SK-N-DZ (cell line): ENCODE measurements at places on chromosomes 5 and 9.
A peak's percentile ranks its signal among the peaks of the same experiment; 100 is the strongest.

- DNase-seq: no peak
Measured at GRCh38 chr5:136330353-136331038, 34.8 kb downstream of the TRPC7 start.

- DNase-seq: no peak
Measured at GRCh38 chr9:28396058-28396457, 822.8 kb upstream of the C9orf72 start.

GRCh38 chr9:137281345-137282116, 4.0 kb downstream of the TOR4A start:
- DNase-seq: peak; percentile 15

- no peak for DNase-seq
Measured at GRCh38 chr5:72476721-72477120, 30.5 kb downstream of the ZNF366 start.

- no peak for DNase-seq
Measured at GRCh38 chr5:124263680-124264491, 482.6 kb downstream of the ZNF608 start.

DNA sequence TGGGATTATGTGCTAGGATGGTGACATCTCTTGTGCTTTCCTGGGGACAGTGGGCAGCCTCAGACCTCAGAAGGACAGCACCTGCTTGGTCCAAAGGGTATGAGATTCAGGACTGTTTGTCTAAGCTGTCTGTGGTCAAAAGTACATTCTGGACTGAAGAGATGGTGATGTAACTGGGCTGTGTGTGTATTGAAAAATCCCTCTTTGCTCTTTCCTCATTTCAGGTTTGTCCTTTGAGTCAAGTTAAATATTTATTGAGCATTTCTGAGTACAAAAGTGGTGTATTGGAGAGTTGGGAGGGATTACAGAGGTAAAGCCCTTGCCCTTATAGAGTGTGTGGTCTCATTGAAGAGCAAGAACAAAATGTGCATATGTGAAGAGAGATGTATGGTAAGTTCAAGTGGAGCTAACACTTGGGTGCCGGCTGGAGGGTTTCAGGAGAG, 46.7 kb downstream of the RCL1 start:
- no peak for DNase-seq

DNA sequence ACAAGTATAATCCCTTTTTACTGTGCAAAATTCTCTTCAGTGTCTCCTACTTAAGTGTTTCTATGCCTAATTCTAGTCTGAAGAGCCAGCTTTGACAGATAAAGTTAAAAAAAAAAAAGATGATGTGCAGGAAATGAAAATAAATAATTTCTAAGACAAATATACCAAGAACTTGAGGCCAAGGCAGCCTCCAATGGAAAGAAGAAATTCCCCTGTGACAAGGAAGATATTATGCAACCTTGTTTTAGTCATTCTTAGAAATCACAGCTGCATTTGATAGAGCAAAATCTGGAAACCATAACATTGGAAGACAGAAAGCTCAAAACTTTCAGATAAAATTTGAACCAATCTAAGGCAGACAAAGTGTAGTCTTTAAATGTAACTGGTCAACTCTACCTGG, 375.9 kb upstream of the TLE4 start:
- DNase-seq: no peak
